A549 treated with CORT108297 at 1 μM for 4 hours (cell line): ENCODE measurements at places on chromosomes 2 and 18. TPM values are rescaled to one million over a fixed set of nuclear protein-coding genes. Genes with fewer than 3 reads are reported as not detected.

The DOCK10 gene
- total RNA-seq, result 30.5 to 45.9 TPM (median 38.3 TPM) in 5 replicates

The GKN2 gene
- 2.4 to 4.1 TPM (median 2.9 TPM) in 5 replicates for total RNA-seq

The IMPA2 gene
- 45.3 to 73.1 TPM (median 69.3 TPM) in 5 replicates for total RNA-seq

The SCG2 gene
- 0.88 to 1.2 TPM (median 1.1 TPM) in 5 replicates for total RNA-seq

The CLIP4 gene
- total RNA-seq, result 23.3 to 28.3 TPM (median 25.5 TPM) in 5 replicates

The NT5C1B gene
- total RNA-seq, result not detected in 5 replicates

The SPAST gene
- 9.9 to 16.8 TPM (median 13.7 TPM) in 5 replicates for total RNA-seq

The MARCHF4 gene
- total RNA-seq, result 40.0 to 54.4 TPM (median 45.6 TPM) in 5 replicates

The SLC5A7 gene
- total RNA-seq, result not detected in 5 replicates

The SERPINB3 gene
- total RNA-seq, result 0.06 to 0.17 TPM (median 0.08 TPM) in 5 replicates

The FAM237A gene
- not detected in 5 replicates for total RNA-seq

The SERPINB13 gene
- not detected in 5 replicates for total RNA-seq

The EFEMP1 gene
- total RNA-seq, result 28.8 to 60.6 TPM (median 43.3 TPM) in 5 replicates

The VIT gene
- 0.04 TPM in 1 of 5 replicates, not detected in the others for total RNA-seq

The ESPNL gene
- 0.12 to 0.36 TPM (median 0.22 TPM) in 5 replicates for total RNA-seq

The KYNU gene
- 280 to 361 TPM (median 296 TPM) in 5 replicates for total RNA-seq

The QPCT gene
- total RNA-seq, result 16.9 to 19.5 TPM (median 18.4 TPM) in 5 replicates

The PJVK gene
- total RNA-seq, result 1.1 to 1.5 TPM (median 1.3 TPM) in 5 replicates

The VSNL1 gene
- not detected in 5 replicates for total RNA-seq

The TNFAIP6 gene
- 1.0 to 2.0 TPM (median 1.4 TPM) in 5 replicates for total RNA-seq

The TCF23 gene
- total RNA-seq, result not detected in 5 replicates

The C18orf32 gene
- 22.8 to 25.8 TPM (median 24.0 TPM) in 5 replicates for total RNA-seq

The OR6B2 gene
- total RNA-seq, result not detected in 5 replicates
